Left ventricle myocardium inferior (tissue), 1 donor: ENCODE measurements at places on chromosomes 11 and 22. TPM values are rescaled to one million over a fixed set of nuclear protein-coding genes. Genes with fewer than 3 reads are reported as not detected.

DNA sequence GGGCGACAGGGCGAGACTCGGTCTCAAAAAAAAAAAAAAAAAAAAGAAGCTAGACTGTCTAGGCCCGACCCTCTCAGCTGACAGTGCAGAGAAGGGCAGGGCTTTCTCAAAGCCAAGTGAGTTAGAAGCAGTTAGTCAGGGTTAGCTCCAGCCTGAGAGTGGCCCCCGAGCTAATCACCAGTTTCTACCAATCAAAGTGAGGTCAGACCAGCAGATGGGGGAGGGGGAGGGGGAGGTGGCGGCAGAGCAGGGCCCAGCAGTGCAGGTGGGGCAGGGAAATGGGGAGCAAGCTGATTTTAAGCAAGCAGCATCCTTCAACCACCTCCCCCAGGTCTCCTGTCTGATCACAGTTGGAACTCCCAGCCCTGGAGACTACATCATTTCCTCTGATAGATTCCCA is 55.3 kb upstream of the PRR5 start:
- H3K36me3 ChIP-seq: no peaks in the 10 kb centered on the region
- no peak for DNase-seq
- no peaks in the 10 kb centered on the region for H3K4me1 ChIP-seq
- H3K27me3 ChIP-seq: peaks cover 63% of the 10 kb centered on the region
- no peak overlapping the region for H3K4me3 ChIP-seq

DNA sequence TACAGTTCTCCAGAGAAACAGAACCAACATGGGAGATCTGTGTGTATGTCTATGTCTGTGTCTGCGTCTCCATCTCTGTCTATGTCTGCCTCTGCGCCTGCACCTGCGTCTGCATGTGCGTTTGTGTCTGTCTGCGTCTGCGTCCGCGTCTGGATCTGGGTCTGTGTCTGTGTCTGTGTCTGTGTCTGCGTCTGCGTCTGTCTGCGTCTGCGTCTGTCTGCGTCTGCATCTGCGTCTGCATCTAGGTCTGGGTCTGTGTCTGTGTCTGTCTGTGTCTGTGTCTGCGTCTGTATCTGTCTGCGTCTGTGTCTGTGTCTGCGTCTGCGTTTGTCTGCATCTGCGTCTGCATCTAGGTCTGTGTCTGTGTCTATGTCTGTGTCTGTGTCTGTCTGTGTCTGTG is 88.4 kb upstream of the SLC22A12 start:
- H3K27ac ChIP-seq: no peak overlapping the region
- no peak overlapping the region for H3K4me3 ChIP-seq
- H3K27me3 ChIP-seq: peaks cover 95% of the 10 kb centered on the region
- no peaks in the 10 kb centered on the region for H3K4me1 ChIP-seq
- H3K36me3 ChIP-seq: no peaks in the 10 kb centered on the region
- no peak for DNase-seq

LDLRAD3 gene
- total RNA-seq: 1.0 TPM

DNA sequence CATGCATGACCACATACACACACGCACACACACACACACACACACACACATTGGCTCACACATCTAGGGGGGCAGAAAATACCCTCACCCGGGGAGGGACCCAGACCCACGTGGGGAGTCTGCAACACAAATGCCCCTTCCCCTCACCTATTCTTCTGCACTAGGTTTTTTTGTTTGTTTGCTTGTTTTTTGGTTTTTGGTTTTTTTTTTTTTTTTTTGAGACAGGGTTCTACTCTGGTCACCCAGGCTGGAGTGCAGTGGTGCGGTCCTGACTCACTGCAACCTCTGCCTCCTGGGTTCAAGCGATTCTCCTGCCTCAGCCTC is 28.4 kb downstream of the WEE1 start:
- no peaks in the 10 kb centered on the region for H3K36me3 ChIP-seq
- peaks cover 8% of the 10 kb centered on the region for H3K4me1 ChIP-seq
- H3K27me3 ChIP-seq: no peaks in the 10 kb centered on the region
- no peak for DNase-seq
- no peak overlapping the region for H3K4me3 ChIP-seq
- H3K27ac ChIP-seq: no peak overlapping the region

CCDC15 gene
- total RNA-seq: 0.25 TPM

DNA sequence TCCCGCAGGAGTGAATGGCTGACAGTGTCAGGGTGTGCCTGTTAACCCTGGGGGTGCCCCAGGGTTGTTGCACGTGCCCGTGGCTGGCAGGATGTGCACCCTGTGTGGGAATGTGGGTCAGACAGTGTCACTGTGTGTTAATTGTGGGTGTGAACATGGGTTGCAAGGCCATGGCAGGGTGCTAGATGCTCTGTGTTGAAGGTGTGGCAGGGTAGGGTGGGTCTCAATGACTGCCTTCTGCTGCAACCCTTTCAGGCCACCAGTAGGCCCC is 8.3 kb downstream of the RIN1 start:
- DNase-seq: no peak
- H3K27ac ChIP-seq: peak overlapping the region; percentile 87
- H3K36me3 ChIP-seq: peaks cover 5% of the 10 kb centered on the region
- no peaks in the 10 kb centered on the region for H3K27me3 ChIP-seq

GAL3ST1 gene
- total RNA-seq: 0.16 TPM

LRP4 gene
- 22.0 TPM for total RNA-seq

SYCE3 gene
- total RNA-seq: not detected

GRCh38 chr22:46159212-46159611 is 8.9 kb downstream of the PPARA start:
- no peak overlapping the region for H3K4me3 ChIP-seq
- no peak overlapping the region for H3K27ac ChIP-seq
- no peaks in the 10 kb centered on the region for H3K27me3 ChIP-seq
- peaks cover 34% of the 10 kb centered on the region for H3K36me3 ChIP-seq
- peaks cover 47% of the 10 kb centered on the region for H3K4me1 ChIP-seq

GRCh38 chr11:87628026-87628580 is 547.1 kb downstream of the RAB38 start:
- H3K4me1 ChIP-seq: no peaks in the 10 kb centered on the region
- no peak for DNase-seq
- no peaks in the 10 kb centered on the region for H3K36me3 ChIP-seq
- no peak overlapping the region for H3K27ac ChIP-seq
- no peak overlapping the region for H3K4me3 ChIP-seq

FOSL1 gene
- 0.47 TPM for total RNA-seq

- H3K4me3 ChIP-seq: no peak overlapping the region
- no peak overlapping the region for H3K27ac ChIP-seq
- H3K4me1 ChIP-seq: peaks cover 4% of the 10 kb centered on the region
- H3K36me3 ChIP-seq: no peaks in the 10 kb centered on the region
- DNase-seq: no peak
Measured at GRCh38 chr11:12330485-12331231, 46.7 kb upstream of the PARVA start.

DNA sequence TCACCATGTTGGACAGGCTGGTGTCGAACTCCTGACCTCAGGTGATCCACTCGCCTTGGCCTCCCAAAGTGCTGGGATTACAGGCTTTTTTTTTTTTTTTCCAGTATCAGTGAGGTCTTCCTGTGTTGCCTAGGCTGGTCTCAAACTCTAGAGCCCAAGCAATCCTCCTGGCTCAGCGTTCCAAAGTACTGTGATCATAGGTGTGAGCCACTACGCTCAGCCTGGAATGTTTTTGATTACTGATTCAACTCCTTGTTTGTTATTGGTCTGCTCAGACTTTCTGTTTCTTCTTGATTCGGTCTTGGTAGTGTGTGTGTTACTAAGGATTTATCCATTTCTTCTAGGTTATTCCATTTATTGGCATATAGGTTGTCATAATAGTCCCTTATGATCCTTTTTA is 31.3 kb downstream of the NAGA start:
- no peak overlapping the region for H3K27ac ChIP-seq
- no peaks in the 10 kb centered on the region for H3K4me1 ChIP-seq
- no peaks in the 10 kb centered on the region for H3K36me3 ChIP-seq
- no peaks in the 10 kb centered on the region for H3K27me3 ChIP-seq
- no peak for DNase-seq
- no peak overlapping the region for H3K4me3 ChIP-seq

- H3K4me1 ChIP-seq: no peaks in the 10 kb centered on the region
- no peak overlapping the region for H3K4me3 ChIP-seq
- H3K36me3 ChIP-seq: no peaks in the 10 kb centered on the region
- H3K27ac ChIP-seq: no peak overlapping the region
- no peak for DNase-seq
- H3K27me3 ChIP-seq: peaks cover 65% of the 10 kb centered on the region
Measured at GRCh38 chr22:48827904-48828555, 999.6 kb downstream of the BRD1 start.

HBE1 gene
- not detected for total RNA-seq
